ENCODE measurements at places on chromosomes 3 and 15.

DNA sequence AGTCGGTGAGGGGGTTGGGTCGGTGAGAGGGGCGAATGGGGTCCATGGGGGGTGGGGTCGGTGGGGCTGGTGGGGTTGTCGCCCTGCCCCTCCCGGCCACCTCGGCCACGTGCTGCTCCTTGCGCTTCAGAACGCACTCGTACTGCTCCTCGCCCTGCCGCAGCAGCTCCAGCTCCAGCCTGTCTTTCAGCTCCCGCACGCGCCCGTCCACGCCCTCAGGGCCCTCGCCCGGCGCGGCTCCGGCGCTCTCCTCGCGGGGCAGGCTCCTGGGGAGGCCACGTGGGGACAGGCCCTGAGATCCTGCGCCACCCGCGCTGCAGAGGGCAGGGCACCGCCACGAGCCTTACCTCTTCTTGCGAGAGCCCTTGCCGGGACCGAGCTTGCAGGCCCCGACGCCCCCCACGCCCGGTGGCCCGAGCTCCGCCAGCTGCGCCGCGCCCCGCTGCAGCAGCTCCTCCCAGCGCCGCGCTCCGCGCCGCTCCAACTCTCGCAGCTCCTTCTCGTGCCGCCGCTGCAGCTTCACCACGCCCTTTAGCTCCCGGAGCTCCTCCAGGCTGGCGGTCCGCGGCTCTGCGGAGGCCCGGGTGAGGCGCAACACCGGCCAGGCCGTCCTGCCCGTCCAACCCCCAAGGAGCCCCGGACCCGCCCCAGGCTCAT is 8.2 kb upstream of the ANKRD63 start:
- DNase-seq = no peak

- no peak for DNase-seq
These were observed 14.2 kb downstream of the TMEM43 start for GRCh38 chr3:14138878-14139655.

DNA sequence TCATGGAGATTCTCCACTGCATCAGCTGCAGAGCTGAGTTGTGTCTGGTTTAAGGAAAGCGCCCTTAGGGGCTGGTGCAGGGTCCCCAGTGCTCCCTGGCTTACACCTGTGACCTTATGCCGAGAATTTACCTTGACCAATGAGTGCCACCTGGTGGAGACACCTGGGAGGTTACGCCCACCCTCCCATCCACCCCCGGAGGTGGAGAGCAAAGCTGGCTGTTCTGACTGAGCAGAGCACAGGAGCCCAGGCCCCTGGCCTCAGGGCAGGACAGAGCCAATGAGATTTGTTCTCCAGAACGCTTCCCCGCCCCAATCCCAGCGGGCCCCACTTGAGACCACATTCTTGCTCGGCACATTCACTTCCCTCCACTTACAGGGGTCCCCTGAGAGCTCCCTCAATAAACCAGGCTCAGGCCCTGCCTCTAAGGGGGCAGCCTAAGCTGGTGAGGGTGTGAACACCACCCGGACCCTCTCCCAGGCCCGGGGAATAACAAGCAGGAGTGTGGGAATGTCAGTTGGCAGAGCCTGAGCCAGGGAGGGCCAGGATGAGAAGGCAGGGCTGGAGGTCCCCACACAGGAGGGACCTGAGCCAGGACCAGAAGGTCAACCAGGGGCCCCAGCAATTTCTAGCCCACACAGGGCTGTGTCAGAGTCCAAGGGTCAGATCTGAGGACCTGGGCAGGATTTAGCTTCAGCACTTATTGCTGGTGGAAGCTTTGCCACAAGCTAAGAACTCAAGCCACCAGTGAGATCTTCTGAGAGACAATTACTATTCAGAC is 117.1 kb downstream of the TPRA1 start:
- DNase-seq = no peak

DNA sequence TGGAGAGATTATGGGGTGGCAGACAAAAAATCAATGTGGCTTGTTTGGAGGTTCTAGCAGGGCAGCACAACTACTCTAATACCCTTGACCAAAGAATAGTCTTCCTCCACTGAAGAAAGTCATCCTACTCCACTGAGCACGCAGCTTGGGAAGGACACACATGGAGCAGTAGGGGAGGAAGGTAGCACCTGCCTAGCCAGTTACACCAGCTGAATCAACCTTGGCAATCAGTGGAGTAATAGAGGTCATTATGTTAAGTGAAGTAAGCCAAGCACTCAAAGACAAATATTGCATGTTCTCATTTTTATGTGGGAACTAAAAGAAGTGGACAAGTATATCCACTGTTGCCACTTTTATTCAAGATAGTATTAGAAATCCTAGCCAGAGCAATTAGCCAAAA is 555.8 kb upstream of the ALCAM start:
- DNase-seq = no peak

DNA sequence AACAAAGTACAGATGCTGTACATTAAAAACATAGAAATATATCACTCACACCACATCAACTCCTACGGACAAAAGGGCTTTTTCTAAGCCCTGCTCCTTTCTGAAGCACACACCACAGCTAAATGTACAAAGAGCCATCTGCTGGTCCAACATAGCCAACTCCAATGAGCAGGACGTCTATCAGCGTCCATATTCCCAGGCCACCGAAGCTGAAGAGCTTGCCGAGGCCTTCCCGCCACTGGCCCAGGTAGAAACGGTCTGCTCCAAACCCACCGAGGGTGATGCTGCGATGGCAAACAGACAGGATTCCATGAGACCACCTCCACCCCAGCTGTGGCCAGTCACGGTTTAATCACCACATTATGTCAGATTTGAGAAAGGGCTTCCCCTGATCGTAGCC is 9.8 kb downstream of the TM2D3 start:
- no peak for DNase-seq

DNA sequence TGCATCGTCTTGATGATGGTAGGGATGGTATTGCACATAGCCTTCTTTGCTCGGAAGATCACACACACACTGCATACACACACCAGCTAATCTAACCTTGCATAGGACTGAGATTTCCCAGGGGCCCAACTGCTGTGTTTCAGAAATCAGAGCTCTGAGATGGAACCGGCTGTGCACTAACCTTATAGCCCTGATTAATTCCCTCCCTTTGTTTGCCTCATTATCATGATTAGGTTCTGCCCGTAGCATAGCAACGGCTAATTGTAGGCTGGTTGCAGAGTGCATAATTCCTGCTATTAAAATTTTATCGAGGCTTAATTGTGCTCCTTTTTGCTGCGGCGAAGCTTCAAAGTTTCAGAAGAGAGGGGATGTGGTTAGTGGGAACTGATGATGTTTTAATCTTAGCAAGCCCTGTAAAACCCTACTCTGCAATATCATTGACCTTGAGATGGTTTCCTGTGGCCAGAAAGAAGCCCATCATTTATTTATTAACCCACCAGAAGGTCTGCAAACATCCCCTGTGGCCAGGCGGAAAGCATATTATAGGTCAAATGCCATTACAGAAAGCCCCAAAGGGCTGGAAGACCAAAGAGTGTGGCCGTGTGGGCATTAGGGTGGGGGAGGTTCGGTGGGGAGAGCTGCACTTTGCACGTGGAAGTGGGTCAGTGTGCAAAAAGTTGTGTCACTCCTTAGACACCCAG is 56.2 kb upstream of the GLCE start:
- no peak for DNase-seq

DNA sequence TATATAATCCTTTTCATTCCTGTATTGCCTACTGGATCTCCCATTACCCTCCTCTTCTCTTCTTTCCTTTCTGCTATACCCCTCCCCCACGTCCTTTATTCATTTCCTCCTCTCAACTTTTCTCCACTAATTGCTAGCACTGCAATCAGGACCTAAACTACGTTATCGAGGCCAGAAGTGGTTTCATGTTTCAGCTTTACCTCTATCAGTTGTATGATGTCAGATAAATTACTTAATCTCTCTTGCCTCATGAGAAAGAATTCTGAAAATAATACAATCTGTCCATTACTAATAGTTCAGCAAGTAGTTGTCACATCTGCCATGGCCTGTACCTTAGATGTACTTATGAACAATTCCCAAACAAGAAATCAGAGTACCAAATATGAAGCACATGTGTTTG is 10.6 kb downstream of the POPDC2 start:
- no peak for DNase-seq

GRCh38 chr3:155334914-155335723 is 41.6 kb upstream of the STRIT1 start:
- no peak for DNase-seq

DNA sequence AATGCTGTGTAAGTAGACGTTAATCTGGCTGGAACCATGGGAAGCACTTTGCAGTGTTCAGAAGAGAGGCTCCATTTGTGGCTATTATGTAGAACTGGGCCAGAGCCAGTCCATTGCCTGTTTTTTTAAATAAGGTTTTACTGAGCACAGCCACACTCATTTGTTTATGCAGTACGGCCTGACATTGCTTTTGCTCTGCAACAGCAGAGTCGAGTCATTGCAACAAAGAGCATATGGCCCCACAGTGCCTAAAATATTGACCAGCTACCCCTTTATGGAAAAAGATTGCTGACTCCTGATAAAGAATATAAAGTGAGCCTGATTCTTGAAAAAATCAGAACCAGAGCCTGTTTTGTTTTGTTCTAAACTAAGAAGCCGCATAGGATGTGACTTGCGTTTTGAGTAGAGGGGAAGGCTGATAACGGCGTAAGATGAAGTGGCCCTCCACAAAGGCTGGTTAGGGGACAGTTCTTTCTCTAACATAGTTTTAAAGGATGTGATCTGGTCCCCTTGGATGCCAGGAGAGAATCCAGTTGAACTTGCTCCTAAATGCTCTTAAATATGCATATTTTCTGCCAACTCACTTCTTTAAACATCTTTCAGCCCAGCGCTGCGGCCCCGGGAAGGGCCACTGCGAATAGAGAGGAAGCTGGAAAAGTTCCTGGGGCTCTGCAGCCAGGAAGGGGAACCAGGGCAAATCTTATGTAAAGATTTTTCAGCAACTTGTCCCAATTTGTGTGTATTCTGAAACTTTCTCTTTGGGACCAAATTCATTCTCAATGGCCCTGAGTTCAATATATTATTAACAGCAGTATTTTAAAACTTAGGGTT is 64.5 kb downstream of the GLDN start:
- DNase-seq = no peak

GRCh38 chr3:169509359-169509758 is 154.2 kb downstream of the MECOM start:
- no peak for DNase-seq

GRCh38 chr15:100918690-100919480 is at the start of gene LRRK1:
LRRK1 (plus strand) TSS chr15:100919357; CDS start chr15:100924633, 5,276 bp downstream.
- no peak for DNase-seq

DNA sequence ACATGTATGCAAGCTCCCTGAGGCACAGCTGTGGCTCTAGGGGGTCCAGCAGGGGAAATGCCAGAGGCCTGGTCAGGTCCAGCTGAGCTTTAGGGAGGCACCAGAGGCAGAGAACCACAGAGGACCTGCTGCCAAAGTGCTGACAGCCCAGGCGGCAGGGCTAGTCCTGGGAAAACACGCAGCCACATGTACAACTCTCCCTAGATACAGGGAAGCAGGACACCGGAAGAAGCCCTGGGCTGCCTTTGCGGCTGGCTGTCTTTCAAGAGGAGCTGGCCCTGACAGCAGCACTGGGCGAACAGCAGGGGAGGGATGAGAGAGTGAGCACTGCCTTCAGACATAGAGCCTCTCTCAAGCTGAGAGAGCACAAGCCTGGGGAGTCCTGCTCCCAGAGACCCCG is 40.7 kb downstream of the RFT1 start:
- no peak for DNase-seq

- no peak for DNase-seq
These were observed 22.8 kb upstream of the ELP6 start for GRCh38 chr3:47536221-47536891.

DNA sequence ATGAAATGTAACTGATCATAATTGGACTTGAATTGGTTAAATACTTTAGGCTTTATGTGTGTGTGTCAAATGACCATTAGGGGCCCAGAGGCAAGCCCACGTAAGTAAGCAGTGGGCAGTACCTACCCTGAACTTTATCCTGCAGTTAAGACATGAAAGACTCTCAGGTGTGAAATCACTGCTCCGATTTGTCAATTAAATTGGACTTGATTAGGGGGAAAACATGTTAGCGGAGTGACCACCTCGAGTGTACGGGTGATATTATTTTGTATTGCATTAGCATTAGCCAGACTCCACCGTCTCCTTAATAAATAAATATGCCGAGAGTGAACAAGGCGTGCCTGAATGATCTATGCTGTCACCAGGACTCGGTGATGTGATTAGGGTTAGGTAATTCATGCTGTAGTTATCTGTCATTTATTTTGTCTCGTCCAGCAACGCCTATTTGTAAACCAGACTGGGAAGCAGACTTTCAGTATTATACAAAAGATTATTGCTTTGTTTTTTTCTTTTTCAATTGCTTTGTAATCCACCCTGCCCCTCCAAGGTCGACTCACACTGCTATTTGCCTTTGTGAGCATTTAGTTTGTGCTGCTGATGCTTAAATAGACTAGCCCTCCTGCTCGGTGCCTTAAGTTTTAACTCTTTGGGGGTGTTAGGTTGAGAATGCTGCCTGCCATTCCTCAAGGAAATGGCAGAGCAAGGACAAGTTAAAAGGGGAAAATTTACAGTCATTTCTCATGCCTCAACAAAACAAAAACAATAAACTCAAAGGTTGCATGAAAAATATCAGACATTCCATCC is 1.8 kb downstream of the RBMS3 start:
- no peak for DNase-seq

DNA sequence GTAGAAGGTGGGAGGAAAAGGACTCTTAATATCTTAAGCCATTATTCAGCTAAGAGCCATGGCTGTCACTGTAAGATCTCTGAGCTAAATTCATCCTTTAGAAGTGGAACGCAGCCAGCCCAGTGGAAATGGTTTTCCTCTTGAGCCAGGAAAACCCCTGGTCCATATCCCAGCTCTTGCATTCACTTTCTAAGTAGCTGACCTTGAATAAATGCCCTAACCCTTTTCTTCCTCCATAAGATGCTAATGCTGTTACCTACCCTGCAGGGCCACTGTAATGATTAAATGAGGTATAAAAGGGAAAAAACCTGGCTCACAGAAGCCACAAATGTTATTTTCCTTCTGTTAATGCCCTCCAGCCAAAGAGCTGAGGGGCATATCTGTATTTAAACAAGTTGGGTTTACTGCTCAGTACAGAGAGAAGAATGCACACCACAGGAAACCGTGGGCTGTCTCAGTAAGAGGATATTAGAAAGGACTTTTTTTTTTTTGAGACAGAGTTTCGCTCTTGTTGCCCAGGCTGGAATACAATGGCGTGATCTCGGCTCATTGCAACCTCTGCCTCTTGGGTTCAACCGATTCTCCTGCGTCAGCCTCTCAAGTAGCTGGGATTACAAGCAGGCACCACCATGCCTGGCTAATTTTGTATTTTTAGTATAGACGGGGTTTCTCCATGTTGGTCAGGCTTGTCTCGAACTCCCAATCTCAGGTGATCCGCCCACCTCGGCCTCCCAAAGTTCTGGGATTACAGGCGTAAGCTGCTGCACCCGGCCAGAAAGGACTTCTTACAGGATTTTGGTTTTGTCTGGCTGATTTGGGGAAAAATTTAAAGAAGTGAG is 6.8 kb downstream of the UBL7 start:
- no peak for DNase-seq
